ENCODE measurements at places on chromosomes 12 and 14.

GRCh38 chr12:46534327-46534840 is 161.8 kb upstream of the SLC38A2 start:
- no peak for DNase-seq

- DNase-seq, result no peak
Observed at GRCh38 chr12:67710582-67710981, 62.0 kb downstream of the DYRK2 start.

- no peak for DNase-seq
Observed at GRCh38 chr14:80946187-80946586, 4.6 kb upstream of the CEP128 start.

- DNase-seq, result peak; percentile 28
Observed at GRCh38 chr12:113196990-113197389, 11.5 kb downstream of the RITA1 start.

DNA sequence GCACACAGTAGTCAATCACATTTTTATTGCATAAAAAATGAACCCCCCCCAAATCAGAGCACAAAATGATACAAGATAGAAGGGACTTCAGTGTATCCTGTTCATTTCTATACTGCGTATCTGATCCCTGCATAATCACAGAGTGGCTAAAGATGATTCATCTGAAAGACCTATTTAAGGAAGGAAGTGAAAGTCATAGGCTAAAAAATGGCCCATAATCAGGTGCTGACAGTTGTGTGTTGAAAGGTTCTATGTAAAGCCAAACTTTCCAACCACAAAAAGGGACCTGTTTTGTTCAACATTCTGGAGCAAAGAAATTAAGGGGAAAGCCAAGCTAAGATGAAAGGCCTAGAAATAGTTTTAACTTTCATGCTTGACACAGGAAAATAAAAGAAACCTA is 147.8 kb upstream of the ATP2B1 start:
- DNase-seq, result no peak

All from NCI-H774 (cell line).